Activated naive CD8-positive, alpha-beta T cell treated with anti-CD3 and anti-CD28 coated beads, Interleukin-2, amount 10 ng/mL, durations not matched to agents 7 days and 5 days (primary cell): ENCODE measurements at places on chromosomes 12 and 14. TPM values are rescaled to one million over a fixed set of nuclear protein-coding genes. Genes with fewer than 3 reads are reported as not detected.

The NTF3 gene
- total RNA-seq = not detected

The GLIPR1L2 gene
- not detected for total RNA-seq

The FOXN4 gene
- not detected for total RNA-seq

The KLRK1 gene
- 319 TPM for total RNA-seq

- DNase-seq = no peak
Observed at GRCh38 chr14:98304574-98304973, 967.4 kb downstream of the BCL11B start.

- DNase-seq = peak; percentile 46
Observed at GRCh38 chr14:54691525-54692283, 124.8 kb downstream of the SAMD4A start.

DNA sequence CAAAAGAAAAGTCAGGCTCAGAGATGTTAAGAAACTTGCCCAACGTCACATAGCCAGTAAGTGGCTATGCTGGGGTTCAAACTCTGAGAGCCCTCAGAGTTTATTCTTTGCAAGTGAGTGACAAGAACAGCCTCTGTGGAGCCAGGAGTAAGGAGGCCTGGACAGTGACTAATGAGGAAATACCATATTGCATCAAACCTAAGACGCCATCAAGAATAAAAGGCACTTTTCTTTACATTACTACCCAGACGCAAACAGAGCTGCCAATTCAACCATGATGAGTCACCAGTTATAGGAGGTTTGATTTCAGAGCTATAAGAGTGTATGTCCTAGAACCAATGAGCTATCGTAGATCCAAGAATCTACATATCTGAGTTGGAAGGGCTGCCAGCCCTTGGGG, 9.4 kb downstream of the TNFRSF1A start:
- DNase-seq = no peak

GRCh38 chr12:106098691-106099200, 40.0 kb downstream of the NUAK1 start:
- DNase-seq = no peak

GRCh38 chr12:95848575-95849388, 10.0 kb upstream of the SNRPF start:
- no peak for DNase-seq

DNA sequence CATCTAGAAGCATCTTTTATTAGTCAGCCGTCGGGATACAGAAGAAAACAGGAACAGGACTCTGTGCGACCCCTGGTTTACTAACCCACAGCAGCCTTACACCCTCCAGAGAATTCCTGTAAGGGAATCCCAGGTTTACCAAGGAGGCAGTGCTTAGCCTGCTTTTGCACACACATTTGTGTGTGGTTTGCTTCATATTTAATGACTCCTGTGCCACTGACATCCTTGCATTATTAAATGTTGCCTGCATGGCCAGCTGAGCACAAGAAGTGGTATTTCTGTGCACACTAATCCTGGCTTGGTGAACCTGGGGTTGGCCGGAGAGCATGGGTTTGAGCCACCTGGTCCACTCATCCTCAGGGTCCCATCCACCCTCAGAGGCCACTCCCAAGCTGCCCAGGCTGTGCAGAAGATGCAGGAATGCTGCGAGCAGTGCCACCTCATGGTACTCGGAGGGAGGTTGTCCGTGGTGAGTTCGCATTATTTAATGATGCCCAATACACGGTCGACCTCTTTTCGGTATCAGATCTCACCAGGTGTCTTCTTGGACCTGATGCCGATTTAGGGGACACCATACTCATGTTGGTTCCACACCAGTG, 152.4 kb upstream of the RTL1 start:
- DNase-seq = no peak

DNA sequence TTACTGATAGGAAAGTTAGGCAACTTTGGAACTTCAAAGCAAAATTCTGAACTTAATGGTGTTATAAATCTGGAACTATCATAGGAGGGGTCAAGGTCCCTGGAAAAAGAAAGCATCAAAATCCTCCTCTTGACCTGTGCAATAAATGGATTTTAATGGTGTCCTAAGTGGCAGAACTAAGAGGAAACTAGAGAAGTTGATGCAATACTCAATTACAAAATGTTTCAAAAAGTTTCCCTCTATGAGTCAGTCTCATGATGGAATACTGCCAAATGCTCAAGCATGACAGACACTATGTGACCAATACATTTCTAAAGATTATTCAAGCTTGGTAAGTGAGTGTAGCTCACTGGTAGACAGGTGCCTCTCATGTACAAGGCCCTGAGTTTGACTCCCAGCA, 47.7 kb upstream of the ERGIC2 start:
- no peak for DNase-seq

GRCh38 chr12:107684990-107685359, 624 bp upstream of the PWP1 start:
- DNase-seq = no peak
